Stimulated activated naive CD8-positive, alpha-beta T cell treated with anti-CD3 and anti-CD28 coated beads, Interleukin-15, amount 100 ng/mL, for 72 hours (primary cell): ENCODE measurements at places on chromosomes 6 and 20.

GRCh38 chr6:167046861-167047495, 47.8 kb downstream of the CEP43 start:
- no peak for DNase-seq

GRCh38 chr6:95601133-95601532, 23.8 kb downstream of the MANEA start:
- DNase-seq, result no peak

- DNase-seq, result no peak
These were observed 117.2 kb upstream of the THBS2 start for GRCh38 chr6:169370666-169371343.

- peak; percentile 14 for DNase-seq
These were observed 802.9 kb downstream of the MAFB start for GRCh38 chr20:39885975-39886649.

GRCh38 chr6:164098857-164099267, 684.3 kb downstream of the QKI start:
- no peak for DNase-seq

- DNase-seq, result no peak
These were observed 110.0 kb downstream of the MAP7 start for GRCh38 chr6:136440203-136440602.

DNA sequence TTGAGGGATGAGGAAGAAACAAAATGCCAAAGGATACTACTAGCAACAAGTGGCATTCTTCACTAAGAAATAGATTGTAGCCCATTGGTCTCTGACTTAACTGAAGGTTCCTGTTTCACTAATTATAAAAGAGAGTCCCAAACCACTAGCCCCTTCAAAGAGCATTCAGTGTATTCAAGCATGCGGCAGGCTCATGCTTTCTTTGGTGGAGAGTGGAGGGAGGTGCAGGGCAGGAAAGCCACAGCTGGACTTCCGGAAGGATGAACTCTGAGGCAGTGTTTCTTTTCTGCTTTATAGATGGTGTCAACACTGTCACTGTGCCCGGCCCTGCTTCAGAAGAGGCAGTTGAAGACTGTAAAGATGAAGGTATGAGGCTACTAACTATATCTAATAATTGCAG, 636.1 kb downstream of the KIF16B start:
- no peak for DNase-seq

- no peak for DNase-seq
These were observed 68.2 kb downstream of the FAM217A start for GRCh38 chr6:4010689-4011090.

- DNase-seq, result no peak
These were observed 10.8 kb upstream of the WTAP start for GRCh38 chr6:159716247-159717096.

GRCh38 chr6:96704713-96705112, 132.6 kb downstream of the GPR63 start:
- no peak for DNase-seq

GRCh38 chr6:20302702-20303251, 90.5 kb upstream of the MBOAT1 start:
- no peak for DNase-seq

- no peak for DNase-seq
These were observed 126.0 kb upstream of the ADGRF1 start for GRCh38 chr6:47168180-47168579.

DNA sequence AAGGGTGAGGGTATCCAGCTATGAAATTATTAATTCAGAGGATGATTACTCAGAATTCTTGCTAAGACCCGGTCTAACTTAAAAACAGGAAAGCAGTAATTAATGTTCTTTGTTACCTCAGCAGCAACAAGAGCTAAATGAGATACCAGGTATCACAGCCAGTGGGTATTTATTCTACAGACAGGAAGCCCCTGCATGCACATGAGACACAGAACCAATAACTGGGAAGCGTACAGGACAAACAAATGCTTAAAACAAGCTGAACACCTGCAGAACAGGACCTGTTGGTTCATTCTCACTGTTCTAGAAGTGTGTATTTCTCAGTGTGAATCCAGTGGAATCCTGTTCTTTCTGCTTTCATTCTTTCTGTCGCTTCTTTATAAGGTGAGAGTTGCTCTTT, 30.9 kb downstream of the SCML4 start:
- DNase-seq, result no peak

DNA sequence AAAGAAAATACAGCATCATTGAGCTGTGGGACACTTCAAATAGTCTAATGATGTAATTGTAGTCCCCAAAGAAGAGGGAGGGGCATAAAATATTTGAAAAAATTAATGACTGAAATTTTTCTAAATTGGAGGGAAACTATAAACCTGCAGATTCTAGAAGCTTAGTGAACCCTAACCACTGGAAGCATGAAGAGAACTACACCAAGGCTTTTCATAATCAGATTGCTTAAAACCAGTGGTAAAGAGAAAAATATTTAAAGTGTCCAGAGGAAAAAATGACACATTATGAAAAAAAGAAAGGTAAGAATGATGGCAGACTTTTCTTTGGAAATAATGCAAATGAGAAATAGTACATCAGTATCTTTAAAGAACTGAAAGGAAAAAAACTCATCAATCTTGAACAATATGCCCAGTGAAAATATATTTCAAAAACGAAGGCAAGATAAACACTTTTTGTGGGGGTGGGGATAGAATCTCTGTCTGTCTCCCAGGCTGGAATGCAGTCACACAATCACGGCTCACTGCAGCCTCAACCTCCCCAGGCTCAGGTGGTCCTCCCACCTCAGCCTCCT, 31.3 kb downstream of the BICRAL start:
- no peak for DNase-seq
